ENCODE measurements at places on chromosomes 3 and 15.

GRCh38 chr3:12185172-12185710 is 26.5 kb upstream of the TIMP4 start:
- DNase-seq: no peak

DNA sequence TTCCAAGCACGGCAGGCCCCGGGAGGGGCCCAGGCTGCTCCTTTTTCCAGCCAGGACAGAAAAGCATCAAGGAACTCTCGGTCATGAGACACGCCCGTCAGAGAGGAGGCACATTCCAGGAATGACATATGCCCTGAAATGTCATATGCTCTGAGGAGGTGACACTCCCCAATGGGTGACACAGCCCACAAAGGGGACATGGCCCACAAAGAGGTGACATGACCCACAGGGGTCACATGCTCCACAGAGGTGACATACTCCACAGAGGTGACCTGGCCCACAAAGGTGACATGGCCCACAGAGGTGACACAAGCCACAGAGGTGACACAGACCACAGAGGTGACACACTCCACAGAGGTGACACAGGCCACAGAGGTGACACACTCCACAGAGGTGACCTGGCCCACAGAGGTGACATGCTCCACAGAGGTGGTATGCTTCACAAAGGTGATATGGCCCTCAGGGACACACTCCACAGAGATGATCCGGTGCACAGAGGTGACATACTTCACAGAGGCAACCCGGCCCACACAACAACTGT is 79.2 kb downstream of the ABHD5 start:
- DNase-seq: peak; percentile 26

GRCh38 chr15:78301828-78302227 is 2.4 kb upstream of the SKIC8 start:
- no peak for DNase-seq

DNA sequence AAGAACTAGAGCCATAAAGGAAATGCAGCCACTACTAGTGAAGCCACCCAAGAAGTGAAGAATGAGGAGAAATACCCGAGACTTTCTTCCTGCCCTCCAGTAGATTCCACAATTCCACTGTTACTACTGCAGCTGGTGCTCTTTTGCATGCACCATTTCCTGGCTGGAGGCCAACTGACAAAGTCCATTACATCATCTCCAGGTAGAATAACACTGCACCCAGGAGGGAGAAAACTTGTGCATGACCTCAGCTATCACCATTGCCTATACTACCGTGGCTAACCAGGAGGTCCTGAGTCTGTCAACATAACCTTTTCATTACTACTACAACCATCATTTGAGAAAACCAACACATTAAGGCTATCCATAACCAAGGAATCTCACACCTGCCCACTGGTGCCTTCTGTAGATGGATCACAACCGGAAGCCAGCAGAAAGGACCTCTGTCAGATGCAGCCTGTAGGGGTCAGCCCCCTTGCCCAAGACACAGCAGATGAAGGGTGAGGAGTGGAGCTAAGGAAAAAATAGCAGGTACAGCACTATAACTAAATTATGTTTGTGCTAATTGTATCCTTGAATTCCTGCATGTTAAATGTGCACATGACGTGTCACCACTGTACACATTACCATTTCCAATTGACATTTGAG is 200.8 kb upstream of the C2CD4B start:
- no peak for DNase-seq

DNA sequence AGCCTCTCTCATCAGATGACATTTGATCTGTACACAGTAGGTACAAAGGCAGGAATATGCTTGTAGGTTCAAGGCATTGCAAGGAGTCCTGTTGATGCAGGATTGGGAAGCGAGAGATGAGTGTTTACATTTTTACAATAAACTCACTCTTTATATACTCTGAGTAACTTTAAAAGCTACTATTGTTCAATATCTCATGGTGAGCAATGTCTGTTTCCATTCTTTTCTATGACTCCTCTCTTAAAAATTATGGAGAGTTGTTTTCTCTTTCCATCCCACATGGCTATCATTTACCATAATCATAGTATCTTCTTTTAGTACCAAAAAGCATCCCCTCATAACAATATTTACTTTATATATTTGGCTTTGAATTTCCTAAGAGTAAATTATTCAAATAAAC is 314.0 kb upstream of the CDIN1 start:
- no peak for DNase-seq

- DNase-seq: no peak
These were observed 212.2 kb downstream of the GABRG3 start for GRCh38 chr15:27183201-27183600.

DNA sequence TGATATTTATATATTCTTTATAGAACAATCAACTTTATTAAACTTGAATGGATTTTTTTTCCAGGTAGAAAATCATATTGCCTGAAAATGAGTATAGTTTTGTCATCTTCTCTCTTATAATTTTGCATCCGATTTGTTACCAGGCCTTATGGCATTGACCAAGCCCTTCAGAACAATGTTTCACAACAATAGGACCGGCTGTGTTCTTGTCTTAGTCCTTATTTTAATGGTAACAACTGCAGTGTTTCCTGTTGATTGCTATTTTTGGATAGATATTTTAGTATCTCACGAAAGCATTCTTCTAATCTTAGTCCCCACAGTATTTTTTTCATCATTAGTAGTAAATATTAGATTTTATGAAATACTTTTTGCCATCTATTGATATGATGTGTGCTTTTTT is 88.1 kb upstream of the ANKRD34C start:
- no peak for DNase-seq

GRCh38 chr3:174220775-174221554 is 638.2 kb upstream of the NAALADL2 start:
- DNase-seq: no peak

GRCh38 chr15:39191871-39192291 is 389.0 kb upstream of the THBS1 start:
- DNase-seq: no peak

DNA sequence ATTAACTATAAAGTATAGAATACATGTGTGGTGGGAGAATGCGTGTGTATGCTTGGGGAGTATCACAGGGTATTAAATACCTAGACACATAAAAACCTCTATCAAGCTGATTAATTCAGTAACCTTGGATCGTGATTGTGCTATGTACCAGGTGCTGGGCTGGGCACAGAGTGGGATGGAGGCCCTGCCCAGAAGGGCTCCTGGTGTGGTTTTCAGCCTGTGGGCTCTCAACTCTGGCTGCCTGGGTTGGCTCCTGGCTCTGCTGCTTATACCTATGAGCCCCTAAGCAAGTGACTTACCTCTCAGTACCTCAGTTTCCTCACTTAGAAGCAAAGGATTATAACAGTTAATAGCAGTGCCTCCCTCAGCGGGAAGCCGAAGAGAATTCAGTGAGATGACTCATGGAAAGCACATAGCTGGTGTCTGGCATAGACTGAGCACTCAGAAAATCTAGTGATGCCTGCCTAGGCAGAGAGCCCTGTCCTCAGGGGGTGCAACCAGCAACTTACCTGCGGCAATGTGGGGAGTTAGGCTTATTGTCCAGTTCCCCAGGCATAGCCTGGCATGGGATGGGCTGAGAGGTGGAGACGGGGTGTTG is 90.6 kb upstream of the MYZAP start:
- no peak for DNase-seq
